Fibroblast of lung (primary cell): ENCODE measurements at places on chromosomes 6 and 20.

DNA sequence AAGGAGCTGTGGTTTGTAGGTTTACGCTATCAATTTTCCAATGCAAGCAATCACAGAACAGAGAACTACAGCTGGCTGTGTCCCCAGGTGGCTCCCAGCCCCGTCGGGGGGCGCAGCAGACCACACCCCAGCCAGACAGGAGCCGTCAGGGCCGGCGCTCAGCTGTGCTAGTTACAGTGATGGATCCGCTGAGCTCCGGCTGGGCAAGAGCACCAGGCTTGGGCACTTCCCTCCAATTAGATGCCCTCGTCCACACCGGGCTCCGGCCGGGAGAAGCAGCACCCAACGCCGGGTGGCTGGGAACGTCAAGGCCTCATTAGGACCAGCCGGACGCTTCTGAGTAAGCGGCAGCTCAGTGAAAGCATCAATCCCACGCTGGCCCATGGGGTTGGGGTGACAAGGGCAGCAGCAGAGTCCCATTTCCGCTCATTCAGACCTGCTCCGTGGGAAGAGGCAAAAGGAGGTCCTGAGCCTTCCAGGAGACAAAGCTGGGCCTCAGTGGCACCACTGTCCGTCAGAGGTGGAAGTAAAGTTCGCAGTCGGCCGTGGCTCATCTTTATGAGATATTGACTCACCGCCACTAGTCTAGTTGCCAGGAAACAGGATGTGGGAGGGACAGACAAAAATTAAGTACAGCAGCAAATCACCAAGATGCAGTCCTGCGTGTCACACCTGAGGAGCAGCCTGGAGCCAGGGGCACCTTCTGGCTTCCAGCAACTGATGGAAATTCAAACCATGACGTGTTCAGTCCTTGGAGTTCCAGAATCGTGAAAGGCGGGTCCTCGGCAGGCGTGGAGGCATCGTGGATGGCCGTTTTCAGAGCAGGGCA lies 164.1 kb downstream of the TAF4 start:
- DNase-seq: no peak

DNA sequence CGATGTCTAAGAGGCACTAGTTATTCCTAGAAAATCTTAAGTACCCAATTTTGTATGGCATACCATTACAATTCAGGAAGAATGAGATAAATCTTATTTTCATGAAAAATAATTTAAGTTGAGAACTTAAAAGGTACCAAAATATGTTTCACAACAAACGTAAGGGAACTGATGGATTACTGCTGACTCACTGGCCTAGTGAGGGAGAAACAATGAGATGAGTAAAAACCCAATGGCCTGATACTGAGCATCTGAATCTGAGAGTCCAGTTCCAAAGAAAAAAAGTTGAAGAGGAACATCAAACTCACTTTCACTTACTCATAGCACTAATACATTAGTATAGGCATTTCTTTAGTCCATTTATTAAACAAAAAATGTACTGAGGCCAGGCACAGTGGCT lies 56.0 kb downstream of the MDN1 start:
- DNase-seq: peak; percentile 19

- DNase-seq: no peak
Measured at GRCh38 chr6:151057061-151057460, 182.7 kb upstream of the AKAP12 start.

DNA sequence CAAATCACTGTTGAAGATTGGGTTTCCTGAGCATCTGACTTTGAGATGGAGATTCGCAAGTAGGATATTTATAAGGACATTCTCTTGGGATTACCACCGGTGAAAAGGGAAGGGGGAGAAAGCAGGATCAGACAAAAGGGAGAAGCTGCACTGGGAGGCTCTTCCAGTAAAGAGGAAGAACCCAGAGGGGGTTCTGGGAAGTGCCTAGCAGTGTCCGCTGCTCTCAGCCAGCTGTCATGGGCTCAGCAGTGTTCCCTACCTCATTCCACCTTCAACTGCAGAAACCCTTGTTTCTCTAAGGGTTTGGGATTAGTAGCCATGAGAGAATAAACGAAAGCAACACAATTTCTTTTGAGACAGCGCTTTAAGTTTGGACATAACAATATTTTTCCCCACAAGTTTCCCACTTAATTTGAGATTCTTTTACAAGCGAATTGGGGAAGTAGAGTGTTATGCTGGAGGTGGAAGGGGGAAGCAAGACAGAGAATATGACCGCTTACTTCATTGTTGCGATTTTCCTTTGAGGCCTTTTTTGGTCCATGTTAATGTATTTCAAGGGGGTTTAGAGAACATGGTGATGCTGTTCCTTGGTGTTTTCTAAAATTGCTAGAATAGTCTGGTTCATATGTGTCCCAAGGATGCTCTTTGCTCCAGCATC lies 154.5 kb upstream of the SCGN start:
- DNase-seq: no peak

GRCh38 chr20:25063981-25064380 lies 6.0 kb upstream of the ACSS1 start:
- no peak for DNase-seq

- DNase-seq: peak; percentile 95
Measured at GRCh38 chr6:22613695-22614094, 44.3 kb downstream of the HDGFL1 start.

DNA sequence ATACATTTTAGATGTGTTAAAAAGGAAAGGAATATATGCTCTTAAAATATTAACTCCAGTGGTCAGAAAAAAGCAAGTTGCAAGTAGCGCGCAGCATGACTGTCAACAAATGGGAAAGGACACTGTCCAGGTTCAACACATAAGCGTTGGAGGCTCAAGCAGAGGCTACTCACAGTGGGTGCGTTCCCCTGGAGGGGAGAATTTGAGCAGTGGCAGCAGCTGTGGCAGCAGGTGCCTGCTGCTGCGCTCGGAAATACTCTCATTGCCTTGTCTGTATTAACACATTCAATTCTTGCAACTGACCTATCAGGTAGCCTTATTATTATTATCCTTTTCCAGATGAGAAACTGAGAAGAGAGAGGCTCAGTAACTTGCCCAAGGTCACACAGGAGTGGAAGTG lies 21.9 kb upstream of the CCN6 start:
- no peak for DNase-seq

DNA sequence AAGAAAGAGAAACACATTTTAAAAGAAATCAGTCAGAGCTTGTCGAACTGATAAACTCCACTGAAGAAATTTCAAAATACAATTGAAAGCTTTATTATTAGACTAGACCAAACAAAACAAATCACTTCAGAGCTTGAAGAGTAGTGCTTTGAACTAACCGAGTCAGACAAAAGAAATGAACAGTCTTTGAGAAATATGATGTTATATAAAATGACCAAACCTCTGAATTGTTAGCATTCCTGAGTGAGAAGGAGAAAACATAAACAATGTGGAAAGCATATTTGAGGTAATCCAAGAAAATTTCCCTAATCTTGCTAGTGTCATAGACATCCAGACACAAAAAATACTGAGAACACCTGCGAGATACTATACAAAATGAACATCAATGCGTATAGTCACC lies 13.2 kb upstream of the CST4 start:
- DNase-seq: no peak

DNA sequence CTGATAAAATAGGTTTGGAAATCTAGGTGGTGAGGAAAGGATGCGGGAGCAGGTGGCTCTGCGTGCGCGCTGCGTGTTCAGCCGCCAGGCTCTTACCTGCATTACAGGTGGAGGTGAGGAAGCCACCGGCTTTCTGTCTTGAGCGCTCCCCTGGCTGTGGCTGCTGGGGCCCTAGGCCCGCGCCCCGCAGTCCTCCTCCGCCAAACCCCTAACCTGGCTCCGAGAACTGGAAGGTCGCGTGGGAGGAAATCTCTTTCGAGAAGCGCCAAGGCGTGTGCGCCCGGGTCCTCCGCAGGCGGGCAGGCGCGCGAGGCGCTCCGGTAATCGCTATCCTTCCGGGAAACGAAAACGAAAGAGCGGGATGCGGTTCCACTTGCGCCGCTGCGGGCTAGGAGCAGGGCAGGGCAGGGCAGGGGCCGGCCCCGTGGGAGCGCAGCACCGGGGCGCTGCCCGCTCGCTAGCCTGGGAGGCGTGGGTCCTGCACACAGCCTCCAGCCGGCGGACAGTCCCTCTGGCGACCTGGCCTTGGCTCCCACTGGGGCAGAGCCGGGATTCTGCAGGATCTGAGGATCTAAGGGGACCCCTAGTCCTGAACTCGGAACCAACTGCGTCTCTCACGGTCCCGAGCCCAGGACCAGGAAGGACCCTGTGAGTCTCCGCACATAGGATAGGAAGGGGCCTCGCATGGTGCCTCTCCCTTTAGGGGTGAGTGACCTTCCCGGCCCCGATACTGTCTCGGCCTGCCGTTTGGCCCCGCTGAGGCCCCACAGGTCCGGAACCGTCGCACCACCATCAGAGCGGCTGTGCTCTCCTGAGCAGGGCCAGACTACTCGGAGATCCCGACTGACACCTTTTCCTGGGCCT lies at the start of gene ETV7:
ETV7 (minus strand) TSS at position 230 of the 864 bp plus-strand sequence; CDS start at position 102, 128 bp downstream.
- peak; percentile 8 for DNase-seq

DNA sequence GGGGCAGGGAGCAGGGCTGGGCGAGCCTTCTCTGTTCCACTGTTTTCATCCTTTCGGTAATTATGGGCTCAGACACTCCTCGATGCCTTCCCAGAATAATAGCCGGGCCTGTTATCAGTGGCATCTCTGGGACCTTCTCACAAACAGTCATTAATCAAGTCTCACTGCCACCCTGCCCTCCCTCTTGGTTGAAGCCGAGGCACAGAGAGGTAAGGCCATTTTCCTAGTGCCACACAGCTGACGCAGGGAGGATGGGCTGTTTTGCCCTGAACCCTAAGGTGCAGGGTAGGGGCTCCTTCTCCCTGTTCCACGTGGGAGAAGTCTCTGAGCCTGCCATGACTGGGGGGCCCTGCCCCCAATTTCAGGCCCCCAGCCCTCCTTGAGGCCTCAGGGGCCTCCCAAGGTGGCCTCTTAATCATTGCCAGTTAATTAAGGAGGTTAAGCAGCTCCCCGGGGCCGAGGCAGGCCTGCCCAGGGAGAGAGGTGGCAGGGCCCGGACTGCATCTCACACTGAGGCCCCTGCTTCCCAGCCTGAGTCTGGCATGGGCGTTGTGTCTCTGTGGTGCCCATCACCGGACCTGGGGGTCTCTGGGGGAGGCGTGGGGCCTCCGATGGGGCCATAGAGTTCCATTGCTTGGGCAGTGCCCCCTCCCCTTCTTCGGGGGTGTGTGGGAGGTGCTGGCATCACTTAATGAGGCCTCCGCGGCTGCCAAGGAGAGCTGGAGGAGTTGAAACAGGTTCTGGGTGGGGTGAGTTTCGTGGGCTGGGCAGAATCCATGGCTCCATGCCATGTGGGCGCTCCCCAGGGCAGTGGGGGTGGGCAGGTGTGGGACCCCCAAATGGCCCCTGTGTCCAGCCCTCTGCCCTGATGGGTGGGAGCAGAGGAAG lies 42.9 kb downstream of the CEBPB start:
- no peak for DNase-seq

- no peak for DNase-seq
Measured at GRCh38 chr6:163390770-163391169, 23.7 kb upstream of the QKI start.

GRCh38 chr20:44955270-44955669 lies 4.9 kb downstream of the TOMM34 start:
- DNase-seq: no peak

DNA sequence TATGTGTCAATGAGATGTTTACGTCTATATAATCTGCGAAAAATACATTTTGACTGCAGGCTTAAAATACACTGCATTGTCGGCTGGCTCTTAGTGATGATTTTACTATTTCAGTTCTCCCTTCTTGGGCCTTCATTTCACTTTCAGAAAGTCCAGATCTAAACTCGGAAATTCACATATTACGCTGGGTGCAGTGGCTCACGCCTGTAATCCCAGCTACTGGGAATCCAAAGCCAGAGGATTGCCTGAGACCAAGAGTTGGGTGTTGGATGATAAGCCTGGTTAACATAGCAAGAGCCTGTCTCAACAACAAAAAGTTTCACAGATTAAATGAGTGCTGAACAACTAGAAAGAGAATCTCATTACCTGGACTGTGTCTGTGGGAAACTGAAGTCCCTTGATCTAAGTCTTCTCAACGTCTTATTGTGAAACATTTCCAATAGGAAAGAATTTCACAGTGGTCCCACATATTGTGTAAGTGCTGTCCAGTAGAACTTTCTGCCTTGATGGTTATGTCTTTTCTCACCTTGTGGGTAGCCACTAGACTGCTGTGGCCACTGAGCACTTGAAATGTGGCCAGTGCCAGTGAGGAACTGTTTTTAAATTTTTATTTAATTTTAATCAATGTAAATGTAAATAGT lies 1.9 kb downstream of the GINM1 start:
- no peak for DNase-seq

DNA sequence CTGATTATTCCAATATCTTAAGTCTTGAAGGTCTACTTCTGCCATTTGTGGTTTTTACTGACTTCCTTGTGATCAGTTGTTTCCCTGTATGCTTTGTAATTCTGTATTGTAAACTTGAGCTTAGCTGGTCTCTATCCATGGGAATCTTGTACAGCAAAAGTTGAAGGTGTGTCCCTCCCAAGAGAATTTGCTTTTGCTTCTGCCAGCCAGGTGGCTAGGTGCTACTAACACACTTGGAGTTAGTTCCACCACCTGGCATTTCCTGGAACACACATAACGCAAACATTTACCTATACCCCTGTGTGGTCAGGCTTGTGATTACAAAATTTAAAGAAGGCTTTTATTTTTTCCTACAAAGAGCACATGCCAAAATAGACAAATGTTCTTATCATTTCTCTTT lies 141.2 kb downstream of the GRM4 start:
- DNase-seq: no peak

DNA sequence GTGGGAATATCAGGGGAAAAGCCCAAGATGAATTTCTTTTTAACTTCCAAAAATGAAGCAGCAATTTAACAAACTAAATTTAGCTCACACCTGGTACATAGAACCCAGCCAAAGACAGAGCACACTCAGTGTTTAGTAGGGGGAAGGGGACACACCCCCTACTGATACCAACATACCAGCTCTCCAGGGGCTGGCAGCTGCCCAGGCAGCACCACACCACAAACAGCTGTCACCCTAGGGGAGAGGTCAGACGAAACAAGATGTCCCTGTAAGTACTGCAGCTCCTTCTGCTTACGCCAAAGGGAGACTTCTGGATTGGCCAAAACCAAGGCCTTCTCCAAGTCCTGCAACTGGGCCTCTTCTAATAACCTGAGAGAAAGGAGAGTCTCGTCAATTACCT lies 26.0 kb downstream of the MDN1 start:
- DNase-seq: peak; percentile 9

DNA sequence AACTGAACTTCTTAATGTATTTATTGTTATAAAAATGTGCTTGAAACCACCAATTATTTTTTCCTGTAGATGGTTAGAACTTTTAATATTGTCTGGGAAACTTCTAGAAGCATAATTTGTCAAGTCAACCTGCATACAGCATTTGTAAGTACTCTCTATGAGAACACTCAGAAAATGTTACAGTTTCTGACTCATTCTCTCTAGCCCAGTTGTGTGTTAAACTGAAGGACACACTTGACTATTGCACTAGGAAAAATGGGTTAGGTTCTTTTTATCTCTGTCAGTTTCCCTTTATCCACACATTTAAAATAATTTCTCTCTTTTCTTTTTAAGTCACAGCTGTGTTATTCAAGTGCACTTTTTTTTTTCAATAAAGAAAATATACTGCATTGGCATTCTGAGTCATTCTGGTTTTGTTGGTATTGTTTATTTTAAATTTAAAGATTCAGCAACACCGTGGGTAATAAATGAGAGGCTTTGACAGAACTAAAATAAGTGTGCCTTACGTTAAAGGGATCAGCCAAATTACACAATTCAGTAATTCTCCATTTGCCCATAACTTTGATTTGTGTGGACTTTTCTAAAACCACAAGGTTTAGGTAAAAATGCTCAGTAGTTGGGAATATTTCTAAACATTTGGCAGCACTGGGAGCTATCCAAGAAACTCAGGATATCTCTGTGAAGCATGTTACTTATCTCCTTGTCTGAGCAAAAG lies 50.7 kb downstream of the OPN5 start:
- peak; percentile 79 for DNase-seq
